ENCODE measurements at places on chromosomes 5 and 9. TPM values are rescaled to one million over a fixed set of nuclear protein-coding genes. Genes with fewer than 3 reads are reported as not detected.

Gene ZNG1C
- 41.5 TPM for total RNA-seq

Gene LCN12
- total RNA-seq, result 4.9 TPM

Gene TGFBR1
- total RNA-seq, result 10.5 TPM

Gene PCDHGA9
- 4.9 TPM for total RNA-seq

- no peak for DNase-seq
These were observed 257.9 kb downstream of the SGCD start for GRCh38 chr5:156584871-156585270.

DNA sequence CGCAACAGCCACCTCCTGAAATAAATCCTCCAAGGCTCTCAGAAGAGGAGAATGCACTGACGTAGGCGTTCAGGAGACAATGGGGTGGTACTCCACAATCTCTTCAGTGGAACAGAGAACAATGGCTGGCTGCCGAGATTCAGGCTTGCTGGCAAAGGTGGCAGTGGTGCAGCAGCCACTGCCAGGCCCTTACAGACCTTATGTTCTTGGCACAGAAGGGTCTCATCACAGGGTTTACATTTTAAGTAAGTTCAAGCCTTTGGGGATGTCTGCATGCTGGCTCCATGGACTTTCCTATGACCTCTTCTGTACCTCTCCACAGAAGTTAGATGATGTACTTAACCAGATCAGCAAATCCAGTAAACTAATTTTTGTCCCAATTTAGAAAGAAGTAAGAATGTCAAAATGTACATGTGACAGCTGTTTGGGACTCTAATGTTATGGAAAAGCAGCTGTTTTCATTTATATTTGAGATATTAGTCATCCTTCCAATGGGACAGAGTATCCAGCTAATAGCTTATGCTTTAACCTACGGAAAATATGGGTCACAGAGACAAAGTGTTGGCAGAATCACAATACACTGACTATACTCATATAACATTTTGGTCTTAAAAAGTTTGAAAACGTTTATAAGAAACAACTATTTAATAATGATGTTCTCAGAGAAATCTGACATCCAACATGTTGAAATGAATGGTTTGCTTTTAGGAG, 180.9 kb downstream of the MAPKAP1 start:
- DNase-seq, result no peak

DNA sequence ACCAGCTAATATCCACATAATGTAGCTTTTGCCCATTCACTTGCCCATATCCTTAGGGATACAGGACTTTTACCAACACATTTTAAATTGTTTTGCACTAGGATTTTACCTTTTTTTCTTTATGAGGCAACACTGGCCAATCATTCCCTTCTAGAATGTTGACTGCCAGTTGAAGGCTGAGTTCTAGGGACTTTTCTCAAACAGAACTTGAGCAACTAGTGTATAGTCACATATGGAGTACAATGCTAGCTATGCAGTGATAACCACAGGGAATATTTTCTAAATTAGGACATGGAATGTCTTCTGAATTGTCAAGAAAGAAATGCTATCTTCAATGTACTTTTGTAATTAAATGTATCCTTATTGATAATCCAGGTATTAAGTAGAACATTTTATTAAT, 133.6 kb downstream of the OXCT1 start:
- no peak for DNase-seq

GRCh38 chr5:164422400-164422799, 917.0 kb downstream of the MAT2B start:
- no peak for DNase-seq

- DNase-seq, result no peak
These were observed 106.3 kb downstream of the NDUFAF2 start for GRCh38 chr5:61051267-61051666.

GRCh38 chr5:10653043-10653442, 89.2 kb downstream of the ANKRD33B start:
- no peak for DNase-seq

DNA sequence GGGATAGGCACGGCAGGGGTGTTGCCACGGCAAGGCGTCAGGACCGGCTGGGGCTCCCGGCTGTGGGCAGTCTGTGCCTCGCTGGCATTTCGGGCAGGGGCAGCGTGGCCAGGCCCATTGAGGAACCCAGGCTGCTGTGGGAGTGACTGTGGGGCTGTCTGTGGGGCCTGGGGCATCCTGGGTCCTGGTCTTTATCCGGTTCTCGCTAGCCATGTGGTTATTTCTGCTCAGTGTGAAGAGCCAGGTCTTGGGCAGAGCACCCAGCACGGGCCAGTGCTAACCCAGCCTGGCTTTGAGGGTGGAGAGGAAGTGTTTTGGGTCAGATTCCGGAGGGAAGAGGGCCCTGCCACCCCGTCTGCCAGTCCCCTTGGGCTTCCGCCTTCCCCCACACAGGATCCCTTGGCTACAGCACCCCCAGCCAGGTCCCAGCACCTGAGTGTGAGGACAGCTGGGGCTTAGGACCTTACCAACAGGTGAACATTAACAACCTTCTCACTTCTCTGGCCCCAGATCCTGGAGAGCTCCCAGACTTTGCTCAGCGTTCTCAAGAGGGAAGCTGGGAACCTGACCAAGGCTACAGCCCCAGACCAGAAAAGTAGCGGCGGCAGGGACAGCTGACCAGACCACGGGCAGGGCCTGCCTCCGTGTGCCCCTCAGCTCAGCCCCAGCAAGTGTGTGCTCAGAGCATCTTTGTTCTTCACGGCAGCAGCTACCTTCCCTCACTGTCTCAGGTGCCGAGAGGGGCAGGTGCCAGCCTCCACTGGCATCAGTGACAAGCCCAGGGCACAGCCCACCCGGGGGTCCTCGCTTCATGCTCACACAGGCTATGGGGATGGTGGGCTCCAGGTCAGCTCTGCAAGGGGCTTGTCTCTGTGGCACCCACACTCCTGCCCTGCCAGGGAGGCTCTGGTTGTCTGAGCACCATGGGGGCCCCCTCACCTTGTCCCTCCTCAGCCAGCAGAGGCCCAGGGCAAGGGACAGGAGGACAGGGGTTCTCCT, 1.1 kb downstream of the SSNA1 start:
- peak; percentile 67 for DNase-seq

DNA sequence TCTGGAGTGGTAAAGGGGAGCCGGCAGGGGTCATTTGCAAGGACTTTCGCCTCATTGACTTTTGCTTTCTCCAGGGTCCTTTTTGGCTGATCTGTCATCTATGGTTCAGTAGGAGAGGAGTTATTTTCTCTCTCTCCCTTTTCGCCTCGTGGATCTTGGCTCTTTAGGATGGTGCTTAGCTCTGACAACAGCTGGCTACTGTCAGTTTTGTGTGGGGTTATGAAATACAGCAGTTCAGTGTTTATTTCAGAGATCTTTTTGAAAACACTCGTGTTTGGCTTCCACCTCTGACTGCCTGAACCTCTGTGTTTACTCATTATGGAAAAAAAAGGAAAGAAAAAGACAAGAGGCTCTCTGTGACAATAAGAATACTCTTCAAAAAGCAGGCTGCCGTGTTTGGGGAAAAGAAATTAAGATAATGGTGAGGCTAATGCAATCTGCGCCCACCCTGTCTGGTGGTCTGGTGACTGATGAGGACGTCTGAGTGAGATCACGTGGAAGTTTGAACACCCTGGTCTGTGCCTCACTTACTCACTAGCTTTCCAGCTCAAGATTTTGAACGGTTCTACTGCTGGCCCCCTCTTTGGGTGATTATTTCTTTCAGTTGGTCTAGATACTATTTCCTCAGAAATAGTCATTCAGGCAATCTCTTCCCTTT, 567.7 kb downstream of the CAAP1 start:
- DNase-seq, result no peak

DNA sequence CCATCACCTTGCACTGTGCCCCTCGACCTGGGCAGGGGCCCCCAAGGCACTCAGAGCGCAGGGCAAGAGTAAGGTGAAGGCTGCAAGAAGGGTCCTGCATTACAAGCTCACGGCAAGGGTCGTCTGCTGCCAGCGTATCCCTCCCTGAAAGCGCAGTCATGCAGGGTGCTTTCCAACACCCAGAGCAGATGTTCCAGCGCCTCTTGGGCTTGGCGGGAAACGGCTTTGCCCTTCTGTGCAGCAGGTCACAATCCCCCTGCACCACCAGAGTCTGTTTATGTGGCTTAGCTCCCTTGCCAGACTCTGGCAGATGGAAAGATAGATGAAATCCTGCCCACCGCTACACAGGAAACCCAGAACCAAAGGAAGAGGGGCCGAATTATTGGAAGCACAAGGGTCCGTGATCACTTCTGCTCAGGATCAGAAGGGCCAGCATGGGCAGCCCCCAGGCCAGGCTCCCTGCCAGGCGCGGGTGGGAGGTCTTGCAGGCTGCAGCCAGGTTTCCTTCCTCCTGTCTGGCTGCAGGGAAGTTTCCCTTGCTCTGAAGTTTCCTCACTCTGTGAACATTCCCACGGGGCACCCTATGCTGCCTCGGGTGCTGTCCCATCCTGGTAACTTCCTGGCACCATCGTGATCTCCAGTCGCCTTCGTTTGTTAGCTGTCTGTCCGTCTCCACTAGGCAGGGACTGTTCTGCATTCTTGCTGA, 132.2 kb downstream of the ZNF354C start:
- no peak for DNase-seq

GRCh38 chr9:124101969-124102345, 90.4 kb downstream of the LHX2 start:
- DNase-seq, result no peak

DNA sequence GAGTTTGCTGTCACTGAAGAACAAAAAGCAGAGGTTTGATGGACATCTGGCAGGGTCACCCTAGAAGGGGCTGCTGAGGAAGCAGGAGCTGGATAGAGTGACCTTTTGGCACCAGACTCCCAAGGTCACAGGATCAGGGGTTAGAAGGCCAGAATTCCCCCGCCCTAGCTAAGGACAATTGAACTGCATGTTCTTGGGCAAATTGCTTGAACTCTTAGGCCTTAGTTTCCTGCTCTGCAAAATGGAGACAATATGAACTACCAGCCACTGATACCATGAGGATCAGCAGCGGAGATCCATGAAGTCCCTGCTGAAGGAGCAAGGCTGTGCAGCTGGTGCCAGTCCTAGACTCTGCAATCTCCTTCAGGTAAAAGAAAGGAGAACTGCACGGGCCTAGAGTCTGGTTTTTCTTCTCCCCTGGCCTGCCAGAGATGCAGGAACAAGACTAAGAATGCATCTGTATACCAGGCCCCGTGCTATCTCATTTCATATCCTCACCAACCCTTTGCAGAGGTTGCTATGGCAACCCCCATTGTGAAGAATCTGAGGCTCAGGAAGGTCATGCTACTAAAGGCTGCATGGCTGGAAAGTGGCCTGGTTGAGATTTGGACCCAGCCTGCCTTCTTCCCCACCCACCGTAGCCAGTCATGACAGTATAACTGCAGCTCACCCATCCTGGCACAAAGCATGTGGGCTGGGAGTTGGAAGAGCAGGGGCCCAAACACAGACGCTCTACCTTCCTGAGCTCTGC, 33.7 kb downstream of the CAMK2A start:
- DNase-seq, result no peak

GRCh38 chr9:91090130-91090410, 271.6 kb downstream of the AUH start:
- DNase-seq, result no peak
